RWPE1 (cell line): ENCODE measurements at places on chromosomes 7 and 10.
A peak's percentile ranks its signal among the peaks of the same experiment; 100 is the strongest.

DNA sequence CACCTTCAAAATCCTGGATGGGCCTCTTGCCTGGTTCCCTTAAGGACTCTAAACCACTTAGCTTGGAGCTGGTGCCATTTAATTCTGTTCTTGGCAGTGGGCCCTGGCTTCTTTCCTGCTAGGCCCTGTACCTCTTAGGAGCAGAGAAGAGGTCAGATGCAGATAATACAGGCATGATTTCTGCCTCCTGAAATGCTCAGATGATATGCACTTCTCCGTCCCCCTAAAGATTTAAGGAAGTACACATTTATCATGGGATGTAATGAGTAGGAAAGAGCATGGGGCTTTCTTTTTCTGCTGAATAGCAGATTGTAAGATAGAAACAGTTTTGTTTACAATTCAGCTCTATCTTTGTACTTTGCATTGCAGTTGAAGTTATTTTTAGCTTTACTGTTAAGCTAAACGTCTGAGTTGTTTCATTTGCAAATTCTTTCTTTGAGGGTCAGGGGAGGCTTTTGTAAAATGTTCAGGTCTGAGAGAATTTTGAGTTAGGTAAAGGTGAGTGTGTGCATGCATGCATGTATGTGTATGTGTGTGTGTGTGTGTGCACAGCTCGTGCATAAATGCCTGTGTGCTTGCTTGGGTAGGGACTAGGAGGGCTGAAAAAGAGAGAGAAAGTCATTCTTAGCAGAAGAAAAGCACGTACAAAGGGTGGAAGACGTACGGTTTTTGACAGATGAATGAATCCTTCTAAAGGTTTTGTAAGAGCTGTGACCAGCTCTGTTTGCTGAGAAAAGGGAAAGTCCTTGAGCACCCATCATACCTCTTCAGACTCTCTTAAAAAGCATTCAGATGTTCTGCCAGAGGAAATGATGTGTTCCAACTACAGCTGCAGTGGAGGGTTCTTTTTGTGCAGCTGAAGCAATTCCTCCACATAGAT is 364.2 kb downstream of the AUTS2 start:
- no peak for DNase-seq

DNA sequence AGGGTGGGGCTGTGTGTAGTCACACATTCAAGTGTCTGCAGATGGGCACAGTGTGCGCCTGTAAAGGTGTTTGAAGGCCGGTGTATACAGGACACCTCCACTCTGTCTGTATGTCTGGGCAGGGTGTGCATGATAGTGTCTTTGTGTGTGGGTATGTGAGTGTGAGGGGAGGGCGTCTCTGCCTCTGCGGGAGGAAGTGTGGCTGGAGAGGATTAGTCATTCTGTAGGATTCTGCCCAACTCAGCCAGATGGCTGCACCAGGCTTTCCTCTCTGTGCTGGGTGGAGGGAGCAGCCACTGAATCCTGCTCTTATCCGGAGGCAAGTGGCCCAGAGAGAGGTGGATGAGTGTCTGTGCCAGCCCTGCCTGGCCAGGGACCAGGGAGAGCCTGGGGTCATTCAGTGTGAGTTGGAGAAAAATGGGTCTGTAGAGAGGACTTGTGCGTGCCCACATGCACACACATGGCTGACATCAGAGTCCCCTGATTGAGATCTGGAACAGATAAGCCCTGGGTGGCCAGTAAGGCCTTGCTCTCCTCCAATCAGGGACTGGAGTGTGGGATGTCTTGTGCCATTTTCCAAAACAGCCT is 1.7 kb downstream of the SFXN3 start:
- peak; percentile 85 for DNase-seq

DNA sequence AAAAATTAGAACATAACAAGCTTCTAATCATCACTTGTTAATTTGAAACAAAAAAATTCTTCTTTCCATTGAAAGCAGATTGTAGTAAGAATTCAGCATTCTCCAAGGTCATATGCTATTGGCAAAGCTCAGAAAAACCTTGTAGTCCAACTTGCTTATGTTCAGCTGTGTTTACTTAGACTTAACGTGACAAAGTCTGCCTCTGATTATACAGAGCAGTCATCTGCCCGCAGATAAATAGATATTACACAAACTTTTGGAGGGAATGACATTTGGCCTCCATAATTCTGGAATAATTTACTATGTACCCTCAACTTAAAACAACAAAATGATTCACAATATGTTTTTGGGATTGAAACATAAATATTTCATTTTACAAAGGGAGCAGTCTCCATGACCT is 45.8 kb downstream of the MKX start:
- DNase-seq = no peak

DNA sequence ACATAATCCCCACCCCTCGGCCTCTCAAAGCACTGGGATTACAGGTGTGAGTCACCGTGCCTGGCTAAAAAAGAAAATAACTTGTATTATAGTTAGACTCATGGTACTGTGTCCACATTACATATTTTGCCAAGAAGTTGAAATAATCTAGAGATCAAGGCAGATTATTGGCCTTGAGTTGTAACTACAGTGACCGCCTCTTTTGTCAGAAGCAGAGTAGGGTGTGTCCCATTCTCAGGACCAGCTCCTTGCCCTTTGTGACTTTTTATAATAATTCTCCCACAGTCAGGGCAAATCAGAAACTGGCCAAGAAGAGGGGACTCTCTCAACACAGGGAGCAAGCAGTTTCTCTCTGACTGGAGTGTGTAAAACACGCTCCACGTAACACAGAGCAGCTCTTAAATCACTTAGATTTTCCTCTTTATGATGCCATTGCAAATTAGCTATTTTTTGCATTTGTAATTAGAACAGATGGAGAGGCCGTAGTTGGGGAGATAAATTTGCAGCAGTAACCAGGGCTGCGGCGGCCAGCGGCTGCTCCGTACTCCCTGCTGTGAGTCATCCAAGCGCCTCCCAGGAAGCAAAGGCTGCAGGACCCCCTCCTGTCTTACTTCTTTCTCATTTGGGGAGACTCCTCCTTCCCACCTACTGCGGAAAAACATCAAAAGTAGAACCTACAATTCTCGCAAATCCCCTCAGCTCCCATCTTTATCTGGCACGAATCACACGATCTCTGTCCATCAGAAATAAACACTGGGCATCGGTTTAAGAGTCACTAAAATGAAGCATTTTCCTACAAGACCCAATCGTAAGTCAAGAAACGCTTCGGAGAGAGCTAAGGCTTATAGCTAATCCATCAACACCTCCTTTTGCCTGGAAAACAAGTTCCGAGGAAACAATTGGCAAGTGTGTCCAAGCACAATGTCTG is 32.1 kb upstream of the MSRB2 start:
- DNase-seq = no peak

DNA sequence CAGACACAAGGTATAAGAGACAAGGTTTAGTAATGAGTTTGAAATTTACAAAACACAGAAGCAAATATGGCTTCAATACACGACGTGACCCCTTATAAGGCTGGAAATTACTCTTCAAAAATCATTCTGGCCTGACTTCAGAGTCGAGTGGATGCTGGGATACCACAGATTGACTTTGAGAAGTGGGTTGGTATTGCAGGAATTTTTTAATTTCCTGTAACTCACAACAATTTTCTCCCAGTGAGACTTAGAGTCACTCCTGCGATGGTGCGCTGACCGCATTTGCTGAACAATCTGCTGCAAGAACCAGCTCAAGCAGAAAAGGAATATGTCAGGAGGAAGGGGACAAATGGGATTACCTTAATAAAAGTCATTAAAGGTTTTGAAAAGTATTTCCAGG is 132.1 kb downstream of the EMX2 start:
- no peak for DNase-seq

GRCh38 chr7:146008293-146008692 is 108.3 kb upstream of the CNTNAP2 start:
- DNase-seq = no peak

DNA sequence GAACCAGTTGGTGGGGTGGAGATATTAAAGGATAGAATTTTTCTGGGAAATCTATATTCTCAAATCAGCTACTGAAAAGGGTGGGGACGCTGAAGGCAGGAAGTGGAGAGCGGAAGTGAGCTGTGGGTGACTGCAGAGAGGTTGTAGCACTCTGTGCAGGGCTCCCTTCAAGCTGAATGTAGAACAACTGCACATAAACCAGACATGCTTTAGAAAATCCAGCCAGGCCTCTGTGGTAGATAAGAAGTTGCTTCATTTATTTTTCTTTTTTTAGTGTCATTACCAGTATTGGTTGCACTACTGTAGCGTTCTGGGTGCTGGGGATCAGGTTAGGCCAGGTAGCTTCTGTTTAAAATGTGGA is 127.8 kb downstream of the CELF2 start:
- DNase-seq = no peak

DNA sequence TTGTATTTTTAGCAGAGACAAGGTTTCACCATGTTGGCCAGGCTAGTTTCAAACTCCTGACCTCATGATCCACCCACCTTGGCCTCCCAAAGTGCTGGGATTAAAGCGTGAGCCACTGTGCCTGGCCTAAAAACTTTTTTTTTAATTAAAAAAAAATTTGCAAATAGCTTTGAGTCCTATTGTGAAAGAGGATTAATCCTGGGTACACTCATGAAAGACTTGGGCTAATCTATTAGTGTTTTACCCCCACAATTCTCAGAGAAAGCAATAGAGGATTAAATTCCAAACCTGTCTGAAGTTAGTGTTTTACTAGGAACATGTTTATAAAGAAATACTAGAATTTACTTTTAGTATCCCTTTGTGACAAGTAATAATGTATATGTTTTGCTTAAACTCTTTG is 76.9 kb upstream of the ITGB1 start:
- DNase-seq = no peak

DNA sequence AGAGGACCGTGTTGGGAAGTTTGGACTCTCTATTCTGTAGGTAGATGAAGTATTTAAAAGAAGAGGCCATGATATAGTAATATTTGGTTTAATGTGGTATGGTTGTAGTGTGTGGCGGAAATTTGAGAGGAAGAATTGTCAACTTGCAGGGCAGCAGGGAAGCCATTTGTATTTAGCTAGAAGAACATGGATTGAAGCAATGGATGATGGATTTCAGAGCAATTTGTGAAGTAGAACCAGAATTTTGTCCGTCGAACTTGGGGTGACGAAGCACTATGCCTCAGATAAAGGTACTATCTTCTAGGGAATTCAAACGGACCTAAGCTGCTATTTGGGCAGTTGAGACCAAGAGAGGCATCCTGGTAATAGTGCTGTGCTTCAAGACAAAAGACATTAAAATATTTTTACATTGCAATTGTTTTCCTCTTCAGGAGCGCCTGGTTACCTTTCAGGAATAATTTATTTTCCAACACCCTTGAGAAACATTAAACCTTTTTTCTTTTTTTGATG is 615 bp upstream of the WBP1L start:
- DNase-seq = no peak

GRCh38 chr10:33334805-33335550 is 511 bp upstream of the NRP1 start:
- peak; percentile 78 for DNase-seq

- no peak for DNase-seq
These were observed 45.3 kb downstream of the GRID2IP start for GRCh38 chr7:6505685-6506559.

- peak; percentile 11 for DNase-seq
These were observed 86.6 kb upstream of the C7orf33 start for GRCh38 chr7:148503900-148504487.

DNA sequence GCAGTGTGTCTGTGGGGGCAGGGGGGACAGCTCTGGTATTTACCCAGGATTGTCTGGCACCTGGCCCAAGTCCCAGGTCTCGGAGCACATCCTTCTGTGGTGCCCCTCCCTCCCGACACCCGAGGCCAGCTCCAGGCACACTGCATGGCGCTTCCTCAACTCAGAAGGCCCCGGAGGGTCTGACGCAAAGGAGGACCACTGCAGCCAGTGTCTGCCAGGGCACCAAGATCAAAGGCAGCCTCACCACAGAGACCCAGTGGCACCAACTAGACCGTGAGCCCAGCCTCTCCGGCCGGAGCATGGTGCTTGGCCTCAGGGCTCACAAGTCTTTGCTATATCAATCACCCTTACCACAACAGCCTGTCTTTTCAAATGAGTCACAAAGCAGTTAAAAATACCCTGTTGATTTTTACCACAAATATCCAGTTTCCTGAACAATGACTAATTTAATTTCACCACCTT is 99.3 kb upstream of the DDC start:
- DNase-seq = peak; percentile 91

- no peak for DNase-seq
These were observed 5.1 kb downstream of the GOLGA7B start for GRCh38 chr10:97854743-97855142.

DNA sequence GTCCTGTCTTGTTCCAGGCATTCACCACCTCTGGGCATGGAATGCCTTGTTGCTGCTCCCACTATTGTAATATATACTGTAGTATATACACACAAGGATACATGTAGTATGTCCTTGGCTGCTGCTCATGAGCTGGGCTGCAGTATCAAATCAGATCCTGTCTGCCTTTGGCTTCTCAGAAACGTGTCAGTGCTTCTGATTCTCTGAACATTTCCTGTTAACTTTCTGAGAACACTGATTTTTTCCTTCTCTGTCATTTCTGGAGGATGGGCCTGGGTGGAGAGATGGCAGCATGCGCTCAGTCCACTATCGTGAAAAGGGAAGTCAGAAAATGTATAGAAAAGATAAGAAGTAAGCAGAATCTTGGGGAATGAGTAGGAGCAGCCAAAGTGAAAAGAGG is 12.2 kb downstream of the SFTPA2 start:
- DNase-seq = no peak

GRCh38 chr10:113385021-113385999 is 167.5 kb upstream of the HABP2 start:
- peak; percentile 77 for DNase-seq

GRCh38 chr10:35165136-35165535 is 38.5 kb downstream of the CREM start:
- no peak for DNase-seq

DNA sequence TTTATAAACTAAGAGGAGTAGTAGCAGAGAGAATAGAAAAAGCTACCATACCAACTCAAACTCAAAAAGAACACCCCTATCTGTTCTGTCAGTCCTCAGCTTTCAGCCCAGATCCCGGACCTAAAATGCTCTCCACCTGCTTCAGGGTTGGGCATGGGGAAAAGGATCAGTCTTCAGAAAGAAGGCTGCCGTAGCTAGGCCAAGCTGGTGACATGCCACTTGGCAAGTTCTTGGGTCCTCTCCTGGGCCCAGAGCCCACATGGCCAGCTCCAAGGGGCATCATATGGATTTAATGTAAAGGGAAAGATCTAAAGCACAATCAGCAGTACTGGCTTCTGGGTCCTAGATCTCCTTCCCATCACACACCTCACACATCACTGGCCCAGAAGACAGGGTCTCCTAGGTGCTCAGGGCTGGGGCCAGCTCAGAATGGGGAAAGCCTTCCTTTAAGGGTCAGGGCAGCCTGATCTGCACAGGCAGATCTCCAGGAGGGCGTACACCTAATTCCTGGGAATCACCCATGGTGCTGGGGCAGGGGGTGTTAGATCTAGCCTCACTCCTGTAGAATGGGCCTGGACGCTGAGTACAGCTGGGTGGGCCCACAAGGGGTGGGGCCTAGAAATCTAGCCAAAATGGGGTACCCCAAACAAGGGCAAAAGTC is 2.5 kb downstream of the VAX1 start:
- DNase-seq = no peak

- no peak for DNase-seq
These were observed 148.3 kb downstream of the SVIL start for GRCh38 chr10:29486433-29486832.

GRCh38 chr7:88165697-88166096 is 54.1 kb downstream of the SRI start:
- no peak for DNase-seq

- DNase-seq = peak; percentile 87
These were observed 21.4 kb downstream of the GPR146 start for GRCh38 chr7:1065585-1066241.

- DNase-seq = peak; percentile 55
These were observed 7.3 kb downstream of the MAFK start for GRCh38 chr7:1537535-1538412.

GRCh38 chr10:129253865-129254179 is 213.2 kb upstream of the MGMT start:
- DNase-seq = no peak

GRCh38 chr10:110395350-110396283 is 90.9 kb upstream of the SMNDC1 start:
- no peak for DNase-seq
